T-helper 1 cell (primary cell): ENCODE measurements at places on chromosomes 13 and 19.
A peak's percentile ranks its signal among the peaks of the same experiment; 100 is the strongest.

- DNase-seq: no peak
These were observed 153.1 kb downstream of the FGF9 start for GRCh38 chr13:21823949-21824348.

GRCh38 chr19:2270157-2270422 is 11.9 kb downstream of the PEAK3 start:
- DNase-seq: peak; percentile 44

GRCh38 chr19:51802775-51803174 is 7.8 kb downstream of the FPR3 start:
- no peak for DNase-seq

GRCh38 chr19:11587975-11588631 is 9.2 kb upstream of the ZNF627 start:
- no peak for DNase-seq

DNA sequence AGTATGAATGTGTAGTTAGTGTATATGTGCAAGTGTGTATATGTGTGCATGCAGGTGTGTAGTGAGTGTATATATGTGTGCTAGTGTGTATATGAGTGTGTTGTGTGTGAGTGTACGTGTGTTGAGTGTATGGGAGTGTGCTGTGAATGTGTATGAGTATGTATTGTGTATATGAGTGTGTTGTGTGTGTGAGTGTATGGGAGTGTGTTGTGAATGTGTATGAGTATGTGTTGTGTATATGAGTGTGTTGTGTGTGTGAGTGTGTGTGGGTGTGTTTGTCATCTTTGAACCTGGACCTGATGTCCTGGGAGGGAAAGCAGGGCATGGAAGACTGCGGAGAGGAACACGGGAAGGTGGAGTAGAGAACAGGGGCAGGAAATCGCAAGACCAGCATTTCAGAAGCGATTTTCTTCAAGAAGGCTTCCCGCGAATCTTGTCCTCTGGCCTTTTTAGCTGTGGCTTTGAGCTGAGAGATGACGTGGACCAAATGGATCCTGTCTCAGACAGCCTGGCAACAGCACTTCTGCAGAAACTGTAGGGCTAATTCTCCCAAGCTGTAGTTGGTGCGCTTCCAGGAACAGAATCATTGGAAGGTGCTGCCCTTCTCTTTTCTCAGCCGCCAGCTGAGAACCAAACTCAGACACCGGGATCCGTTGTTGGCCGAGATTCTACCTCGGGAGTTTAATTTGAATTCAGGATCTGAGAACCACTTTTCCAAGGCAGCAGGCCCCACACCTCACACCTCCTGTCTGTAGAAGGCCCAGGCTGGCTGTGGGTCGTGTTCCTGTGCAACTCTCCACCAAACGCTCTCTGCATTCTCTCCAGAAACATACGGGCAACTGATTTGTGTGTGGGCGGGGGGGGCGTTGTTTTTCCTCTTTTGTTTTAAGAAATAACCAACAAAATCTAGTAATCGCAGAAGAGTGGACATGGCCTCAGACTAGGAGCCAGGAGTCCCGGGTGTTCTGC is 94.7 kb upstream of the RAP2A start:
- DNase-seq: peak; percentile 17

DNA sequence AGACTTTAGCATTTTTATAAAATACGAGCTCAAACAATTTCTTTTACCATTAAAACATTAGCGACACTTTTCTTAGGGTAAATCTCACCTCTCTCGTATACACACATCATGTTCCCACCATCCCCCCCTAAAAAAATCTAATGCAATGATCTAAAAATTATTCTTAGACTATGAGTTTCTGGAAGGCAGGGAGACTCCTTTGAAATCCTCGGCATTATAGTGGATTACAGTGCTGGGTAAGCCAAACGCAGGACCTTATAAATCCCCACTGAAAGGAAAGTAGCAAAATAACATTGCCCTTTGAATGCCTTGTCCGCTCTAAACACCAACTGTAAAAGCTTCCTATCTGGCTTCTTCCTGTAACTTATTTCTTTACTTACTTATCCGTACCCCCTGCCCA is 35.0 kb downstream of the NUFIP1 start:
- no peak for DNase-seq

GRCh38 chr13:111909971-111910671 is 156.8 kb upstream of the SOX1 start:
- DNase-seq: no peak

- peak; percentile 58 for DNase-seq
These were observed 18.5 kb downstream of the LYPD3 start for GRCh38 chr19:43446746-43447489.

DNA sequence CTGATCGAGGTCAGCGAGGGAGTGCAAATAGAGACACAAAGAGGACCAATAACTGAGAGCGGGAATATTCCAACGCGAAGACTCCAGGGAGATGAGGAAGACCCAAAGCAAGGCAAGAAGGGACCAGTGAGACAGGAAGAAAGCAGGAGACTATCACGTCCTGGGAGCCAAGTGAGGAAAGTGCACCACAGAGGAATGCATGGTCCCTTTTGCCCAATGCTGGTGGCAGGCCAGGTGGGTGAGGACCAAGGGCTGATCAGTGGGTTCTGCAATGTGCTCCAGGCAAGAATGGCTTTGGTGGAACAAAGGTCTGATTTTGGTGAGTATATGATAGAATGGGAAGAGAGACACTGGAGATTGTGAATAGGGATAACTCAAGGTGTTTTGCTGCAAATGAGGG is 25.4 kb downstream of the CHST8 start:
- no peak for DNase-seq

DNA sequence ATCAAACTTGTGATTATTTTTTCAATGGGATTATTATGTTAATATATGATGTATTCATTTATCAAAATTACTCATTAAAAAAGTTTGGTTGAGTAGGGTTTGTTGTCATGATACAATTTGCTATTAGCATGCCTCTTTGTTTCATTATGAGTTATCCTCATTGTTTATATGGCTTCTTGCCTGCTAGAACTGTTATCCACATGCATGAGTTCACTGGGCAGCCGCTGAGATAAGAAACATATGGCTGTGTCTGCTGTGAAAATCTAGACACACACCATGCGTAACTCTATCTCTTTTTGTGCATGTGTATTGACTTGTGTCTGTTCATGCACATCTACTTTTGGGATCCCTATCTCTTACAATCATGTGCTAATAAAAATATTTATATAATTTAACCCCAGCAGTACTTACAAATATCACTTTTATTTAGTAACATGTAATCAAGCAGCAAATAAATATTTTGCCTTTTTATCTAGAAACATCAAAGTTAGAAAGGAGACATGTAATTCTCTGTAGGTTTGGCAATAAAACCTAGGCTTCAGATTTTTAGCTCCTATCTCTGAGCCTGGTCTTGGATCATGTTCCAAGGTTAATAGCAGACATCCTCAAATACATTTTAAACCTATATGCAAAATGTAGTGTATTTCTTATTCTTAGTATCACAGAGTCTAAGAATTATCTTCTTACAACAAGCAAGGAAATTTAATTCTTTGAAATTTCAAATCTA is 11.2 kb upstream of the KLF12 start:
- no peak for DNase-seq

DNA sequence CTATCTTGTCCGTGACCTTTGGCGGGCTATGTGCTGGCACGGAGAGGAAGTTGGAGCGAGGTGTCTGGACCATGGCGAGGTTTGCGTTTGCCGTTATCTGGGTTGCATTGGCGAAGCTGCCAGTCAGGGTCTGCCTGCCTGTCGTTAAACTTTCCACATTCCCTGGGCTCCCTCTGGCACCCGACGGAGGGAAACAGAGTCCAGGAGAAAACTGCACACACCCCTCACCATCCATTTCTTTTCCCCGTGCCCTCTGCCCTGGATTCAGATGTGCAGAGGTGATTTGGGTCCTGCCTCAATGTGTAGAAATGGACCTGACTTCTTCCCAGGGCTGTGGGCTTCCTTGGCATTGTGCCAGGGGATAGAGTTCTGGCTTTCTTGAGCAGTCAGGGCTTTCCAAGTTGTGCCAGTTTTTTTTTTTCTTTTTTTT is 142.4 kb downstream of the URI1 start:
- DNase-seq: no peak

- no peak for DNase-seq
These were observed 265.6 kb downstream of the TDRD3 start for GRCh38 chr13:60662595-60662994.

- no peak for DNase-seq
These were observed 58.1 kb downstream of the CELF5 start for GRCh38 chr19:3282564-3282963.

- no peak for DNase-seq
These were observed 4.1 kb upstream of the TLE6 start for GRCh38 chr19:2973229-2973628.

DNA sequence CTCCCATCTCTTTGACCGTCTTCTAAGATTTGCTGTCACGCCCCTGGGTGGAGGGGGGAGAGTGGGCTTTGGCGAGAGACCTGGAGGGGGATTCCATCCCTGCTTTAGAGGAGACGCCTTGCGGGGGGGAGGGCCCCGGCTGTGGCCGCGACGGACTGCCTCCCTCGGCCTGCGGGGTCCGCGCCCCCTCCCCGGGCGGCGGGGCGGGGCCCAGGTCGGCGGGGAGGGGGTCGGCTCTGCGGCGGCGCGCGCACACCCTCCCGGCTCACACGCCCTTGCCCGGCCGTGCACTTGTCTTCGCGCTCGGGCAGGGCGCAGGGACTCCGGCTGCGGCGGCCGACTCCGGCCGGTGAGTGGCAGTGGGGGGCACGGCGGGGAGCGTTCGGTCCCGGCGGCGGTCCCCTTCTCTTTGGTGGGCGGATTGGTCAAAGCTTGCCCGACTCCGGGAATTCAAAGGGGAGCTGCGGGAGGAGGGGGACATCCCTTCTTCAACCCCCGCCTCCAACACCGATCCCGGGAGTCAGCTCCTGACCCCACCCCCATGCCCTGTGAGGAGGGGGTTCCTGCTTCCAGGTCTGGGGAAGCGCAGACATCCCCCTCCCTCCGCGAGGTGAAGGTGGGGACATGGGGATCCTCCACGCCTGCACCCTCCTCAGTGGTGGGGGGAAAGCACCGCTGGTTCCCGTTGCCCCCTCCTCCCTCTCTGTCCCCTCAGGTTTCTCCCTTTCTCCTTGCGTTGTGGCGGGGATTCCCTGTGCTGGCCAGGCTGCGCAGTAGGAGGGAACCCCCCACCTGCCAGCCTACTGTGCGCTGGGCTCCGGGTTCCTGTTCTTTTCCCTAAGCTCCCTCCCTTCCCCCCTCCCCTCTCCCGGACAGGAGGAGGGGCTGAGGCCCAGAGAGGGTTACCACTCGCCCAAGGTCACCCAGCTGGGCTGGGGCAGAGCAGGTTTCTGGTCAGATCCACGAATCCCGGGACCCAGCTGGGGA is 14.6 kb upstream of the KCNN1 start:
- DNase-seq: no peak

- DNase-seq: peak; percentile 79
These were observed at the start of gene SLAIN1 for GRCh38 chr13:77697217-77698103. SLAIN1 (plus strand) TSS chr13:77697687; CDS start chr13:77697914, 227 bp downstream.

- DNase-seq: no peak
These were observed 378.0 kb downstream of the DNAJC15 start for GRCh38 chr13:43401361-43401760.

- no peak for DNase-seq
These were observed 5.7 kb upstream of the THSD1 start for GRCh38 chr13:52411629-52412028.
